ENCODE measurements at places on chromosomes 12 and 14. TPM values are rescaled to one million over a fixed set of nuclear protein-coding genes. Genes with fewer than 3 reads are reported as not detected.

DNA sequence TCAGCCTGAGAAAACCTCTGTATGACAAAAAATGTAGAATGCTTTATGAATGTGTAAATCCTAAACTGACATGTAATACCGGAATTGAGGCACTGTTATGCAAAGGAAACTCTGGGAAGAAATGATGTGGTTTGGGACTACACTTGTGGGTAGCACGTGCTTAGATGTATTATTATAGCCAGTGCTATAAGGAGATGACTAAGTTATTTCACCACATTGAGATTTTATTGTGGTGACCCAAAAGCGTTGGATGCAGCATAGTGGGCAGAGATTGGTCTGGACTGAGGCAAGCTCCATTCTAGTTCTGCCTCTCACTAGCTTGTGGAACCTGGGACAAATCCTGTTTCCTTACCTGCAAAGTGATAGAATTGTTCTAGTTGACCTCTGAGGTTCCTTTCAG lies 172.2 kb downstream of the SNAPC1 start:
- DNase-seq = no peak

- DNase-seq = peak; percentile 73
Measured at GRCh38 chr12:46675736-46676135, 150.1 kb downstream of the SLC38A4 start.

DNA sequence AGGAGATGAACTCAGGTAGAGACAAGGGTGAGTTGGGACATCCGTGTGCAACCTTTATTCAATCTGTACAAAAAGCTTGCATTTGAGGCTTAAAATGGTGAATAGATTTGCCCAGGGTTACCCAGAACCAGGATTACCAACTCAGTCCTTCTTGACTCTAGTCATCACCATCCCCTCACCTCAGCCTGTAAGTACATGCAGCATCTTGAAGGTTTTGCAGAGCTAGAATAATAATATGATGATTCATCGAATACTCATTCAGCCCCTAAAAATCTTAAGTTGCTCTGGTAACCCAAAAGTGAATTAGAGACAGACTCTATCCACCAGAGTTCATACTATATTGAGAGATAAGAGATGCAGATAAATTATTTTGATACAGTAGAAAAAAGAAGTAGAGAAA lies 90.3 kb downstream of the NKX2-1 start:
- no peak for DNase-seq

- no peak for DNase-seq
Measured at GRCh38 chr12:31005944-31006361, 67.7 kb upstream of the DDX11 start.

DNA sequence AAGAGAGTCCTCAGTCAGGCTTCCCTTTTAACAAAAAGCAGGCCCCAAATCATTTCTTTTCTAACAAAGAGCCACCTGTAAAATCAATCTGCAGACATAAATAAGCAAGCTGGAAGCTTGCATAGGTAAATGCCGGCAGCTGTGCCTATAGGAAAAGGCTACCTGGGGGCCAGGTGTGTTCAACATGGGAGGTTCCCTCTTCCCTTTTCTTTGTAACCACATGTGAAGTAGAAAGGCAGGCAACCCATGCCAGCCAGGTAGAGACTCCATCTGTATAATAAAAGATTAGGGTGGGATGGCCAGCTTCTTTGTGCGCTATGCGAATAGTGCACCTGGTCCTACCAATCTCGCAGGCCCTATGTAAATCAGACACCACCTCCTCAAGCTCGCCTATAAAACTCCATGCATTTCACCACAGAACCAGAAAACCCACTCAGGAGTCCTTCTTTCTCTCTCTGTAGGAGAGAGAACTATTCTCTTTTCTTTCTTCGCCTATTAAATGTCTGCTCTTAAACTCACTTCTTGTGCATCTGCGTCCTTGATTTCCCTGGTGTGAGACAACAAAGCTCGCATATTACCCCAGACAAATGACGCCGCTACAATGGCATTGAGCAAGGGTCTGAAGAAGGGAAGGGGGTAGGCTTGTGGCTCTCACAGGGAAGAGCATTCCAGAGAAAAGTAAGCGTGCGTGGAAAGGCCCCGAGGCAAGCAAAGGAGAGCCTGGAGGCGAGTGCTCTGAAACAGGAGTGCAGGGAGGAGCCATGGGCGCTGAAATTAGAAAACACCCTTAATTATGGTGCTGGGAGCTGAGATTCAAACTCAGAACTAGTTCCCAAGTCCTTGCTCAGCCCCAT lies 67.2 kb downstream of the TTC9 start:
- DNase-seq = no peak

DNA sequence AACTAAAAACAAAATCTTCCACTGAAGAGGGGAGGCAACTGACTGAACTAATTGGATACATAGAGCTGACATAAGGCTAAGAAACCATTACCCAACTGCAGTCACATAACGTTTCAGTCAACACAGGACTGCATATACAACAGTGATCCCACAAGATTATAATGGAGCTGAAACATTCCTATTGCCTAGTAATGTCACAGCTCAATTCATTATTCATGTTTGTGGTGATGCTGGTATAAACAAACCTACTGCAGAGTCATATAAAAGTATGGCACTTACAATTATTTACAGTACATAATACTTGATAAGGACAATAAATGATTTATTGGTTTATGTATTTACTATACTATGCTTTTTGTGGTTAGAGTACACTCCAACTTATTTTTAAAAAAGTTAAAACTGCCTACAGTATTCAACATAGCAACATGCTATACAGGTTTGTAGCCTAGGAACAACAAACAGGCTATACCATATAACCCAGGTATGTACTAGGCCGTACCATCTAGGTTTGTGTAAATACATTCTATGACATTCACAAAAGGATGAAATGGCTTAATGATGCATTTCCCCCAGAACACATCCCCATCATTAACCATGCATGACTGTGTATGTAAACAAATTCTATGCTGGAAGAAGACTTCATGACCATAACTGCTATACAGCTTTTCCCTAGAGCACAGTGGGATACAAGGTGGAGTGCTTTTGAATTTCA lies 4.3 kb downstream of the NAP1L1 start:
- DNase-seq = no peak

DNA sequence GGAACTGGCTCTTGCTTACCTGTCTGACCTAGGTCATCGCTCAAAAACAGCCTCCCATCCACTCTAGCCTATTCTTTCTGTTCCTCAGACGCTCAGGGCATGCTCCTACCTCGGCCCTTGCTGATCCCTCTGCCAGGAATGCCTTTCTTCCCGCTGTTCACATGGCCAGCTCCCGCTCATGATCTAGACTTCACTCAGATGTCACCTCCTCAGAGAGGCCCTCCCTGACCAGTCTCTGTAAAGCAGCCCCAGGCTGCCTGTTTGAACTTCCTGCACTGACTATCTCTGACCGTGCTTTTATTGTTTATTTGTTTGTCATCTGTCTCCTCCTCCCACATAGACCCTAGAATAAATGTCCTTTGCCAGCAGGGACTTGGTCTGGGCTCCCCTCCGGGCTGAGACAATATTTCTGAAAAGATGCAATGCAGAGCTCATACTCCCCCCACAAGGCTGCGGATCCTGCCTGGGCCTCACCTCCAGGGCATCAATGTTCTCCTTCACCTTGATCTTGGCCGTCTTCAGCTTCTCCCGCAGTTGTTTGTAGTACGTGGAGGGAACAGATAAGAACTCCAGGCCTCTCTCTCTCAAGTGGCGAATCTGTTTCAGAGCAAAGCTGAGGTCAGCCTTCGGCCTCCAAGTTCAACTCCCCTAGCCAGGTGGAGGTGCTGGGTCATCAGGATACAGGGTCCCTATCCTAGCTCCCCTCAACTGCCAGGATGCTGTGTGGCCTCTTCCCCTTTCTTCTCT lies 15.2 kb downstream of the HPD start:
- DNase-seq = no peak

- DNase-seq = peak; percentile 32
Measured at GRCh38 chr12:8156845-8157244, at the start of gene ZNF705A. TSS of gene ZNF705A (plus strand) at chr12:8157015. CDS start at chr12:8172626, 15,611 bp downstream.

GRCh38 chr12:40241741-40242140 lies 16.9 kb downstream of the LRRK2 start:
- no peak for DNase-seq

Gene YBX3
- total RNA-seq = not detected

Gene CTSG
- not detected for total RNA-seq

Gene CPNE6
- 0.04 TPM for total RNA-seq

- no peak for DNase-seq
Measured at GRCh38 chr14:61646366-61647116, 48.8 kb upstream of the HIF1A start.

Gene FOXG1
- total RNA-seq = not detected

- DNase-seq = no peak
Measured at GRCh38 chr12:109553906-109554500, 19.3 kb downstream of the MMAB start.

Gene CCDC88C
- total RNA-seq = 72.4 TPM

GRCh38 chr14:69985463-69985862 lies 106.2 kb downstream of the SMOC1 start:
- no peak for DNase-seq

DNA sequence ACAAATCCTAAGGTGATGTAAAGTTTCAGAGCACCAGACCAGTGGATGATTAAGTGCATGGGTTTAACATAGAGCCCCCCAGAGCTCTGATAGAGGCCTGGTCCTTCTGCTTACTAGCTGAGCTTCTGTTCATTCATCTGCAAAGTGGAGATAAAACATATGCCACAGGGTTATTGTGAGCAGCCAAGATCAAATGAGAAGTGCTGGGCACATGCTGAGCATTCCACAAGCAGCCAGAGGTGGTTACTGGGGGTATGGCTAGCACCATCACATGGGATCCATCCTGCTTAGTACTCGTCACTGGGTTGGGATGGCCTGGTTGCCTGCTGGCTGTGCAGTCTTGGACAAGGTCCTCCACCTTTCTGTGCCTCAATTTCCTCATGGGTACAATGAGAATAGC lies 18.0 kb upstream of the SMUG1 start:
- no peak for DNase-seq

Gene DLGAP5
- total RNA-seq = 24.0 TPM

- no peak for DNase-seq
Measured at GRCh38 chr12:45209784-45210183, 6.1 kb upstream of the ANO6 start.

DNA sequence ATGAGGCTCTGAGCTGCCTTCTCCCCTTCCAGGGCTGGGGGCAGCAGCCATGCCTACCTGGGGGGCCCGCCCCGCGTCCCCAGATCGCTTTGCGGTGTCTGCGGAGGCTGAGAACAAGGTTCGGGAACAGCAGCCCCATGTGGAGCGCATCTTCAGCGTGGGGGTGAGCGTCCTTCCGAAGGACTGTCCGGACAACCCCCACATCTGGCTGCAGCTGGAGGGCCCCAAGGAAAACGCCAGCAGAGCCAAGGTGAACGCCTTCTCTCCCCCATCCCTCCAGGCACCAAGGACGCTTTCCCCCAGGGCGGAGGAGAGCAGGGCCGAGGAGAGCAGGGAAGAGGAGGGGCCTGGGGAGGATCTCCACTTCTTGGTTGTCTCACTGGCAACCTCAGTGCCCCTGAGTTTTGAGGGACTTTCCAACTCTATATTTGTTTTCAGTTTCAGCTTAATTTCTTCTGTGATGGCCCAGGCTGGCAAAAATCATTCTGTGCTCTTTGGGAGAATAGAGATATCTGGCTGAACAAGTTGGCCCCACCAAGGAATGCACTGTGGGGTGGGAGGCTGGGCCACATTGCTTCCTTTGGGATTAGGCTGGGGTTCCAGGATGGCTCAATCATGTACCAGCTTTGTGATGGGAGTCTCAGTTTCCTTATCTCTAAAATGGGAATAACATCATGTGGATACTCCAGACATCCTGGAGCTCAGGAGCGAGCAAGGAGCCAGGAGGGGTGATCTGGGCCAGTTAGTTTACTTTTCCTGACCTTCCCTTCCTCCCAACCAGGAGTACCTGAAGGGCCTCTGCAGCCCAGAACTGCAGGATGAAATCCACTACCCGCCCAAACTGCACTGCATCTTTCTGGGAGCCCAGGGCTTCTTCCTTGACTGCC lies 1.2 kb downstream of the KHNYN start:
- DNase-seq = peak; percentile 73

Gene GDF3
- total RNA-seq = not detected

Gene PTGER2
- not detected for total RNA-seq

Gene SLC6A15
- total RNA-seq = not detected

DNA sequence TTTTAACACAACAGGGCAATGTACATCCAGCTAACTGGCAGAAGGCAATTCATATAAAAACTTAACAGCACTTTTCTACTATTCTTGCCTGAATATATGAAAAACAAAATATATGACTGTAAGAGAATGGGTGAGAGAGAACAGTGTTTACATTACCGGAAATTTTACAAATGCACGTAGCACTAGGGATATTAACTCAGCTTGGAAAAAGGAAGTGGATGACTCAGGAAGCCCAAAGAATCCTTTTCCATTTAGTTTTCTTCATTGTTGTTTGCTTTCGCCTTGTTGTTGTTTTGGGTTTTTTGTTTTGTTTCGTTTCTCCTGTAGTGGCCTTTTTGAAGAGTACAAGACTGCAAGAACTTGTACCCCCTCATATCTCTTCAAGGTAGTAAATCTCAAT lies 295.5 kb downstream of the EGLN3 start:
- DNase-seq = no peak

Gene AKAP5
- 0.56 TPM for total RNA-seq
